Thoracic aorta (tissue), 2 donors: ENCODE measurements at places on chromosomes 12 and 14. TPM values are rescaled to one million over a fixed set of nuclear protein-coding genes. Genes with fewer than 3 reads are reported as not detected.
A peak's percentile ranks its signal among the peaks of the same experiment; 100 is the strongest.

GRCh38 chr12:52630008-52630500 lies 11.7 kb upstream of the KRT73 start:
- H3K27me3 ChIP-seq: no peaks in the 10 kb centered on the region
- no peak for DNase-seq
- no peaks in the 10 kb centered on the region for H3K36me3 ChIP-seq
- H3K4me1 ChIP-seq: no peaks in the 10 kb centered on the region
- H3K27ac ChIP-seq: no peak overlapping the region

DNA sequence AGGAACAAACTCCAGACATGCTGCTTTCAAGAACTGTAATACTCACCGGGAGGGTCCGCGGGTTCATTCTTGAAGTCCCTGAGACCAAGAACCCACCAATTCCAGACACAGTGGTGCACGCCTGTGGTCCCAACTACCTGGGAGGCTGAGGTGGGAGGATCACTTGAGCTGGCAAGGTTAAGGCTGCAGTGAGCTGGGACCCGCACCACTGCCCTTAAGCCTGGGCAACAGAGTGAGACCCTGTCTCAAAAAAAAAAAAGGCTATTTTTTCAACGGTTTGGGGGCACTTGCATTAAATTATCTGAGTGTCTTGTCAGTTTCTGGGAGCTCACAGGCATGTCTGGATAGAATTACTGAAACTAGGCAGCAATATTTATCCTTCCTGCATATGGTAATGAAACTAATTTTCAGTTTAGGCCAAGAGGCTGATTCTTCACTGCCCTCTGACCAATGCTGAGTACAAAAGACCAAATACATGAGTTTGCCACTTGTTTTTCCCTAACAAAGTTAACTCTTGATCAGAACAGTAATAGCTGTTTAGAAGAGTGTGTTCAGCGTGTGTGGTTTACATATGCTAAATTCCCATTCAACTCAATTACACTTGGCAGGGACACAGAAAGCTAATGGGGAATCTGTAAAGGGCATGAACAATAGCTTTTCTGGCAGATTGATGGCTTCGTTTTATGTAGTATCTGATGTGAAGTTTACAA lies 65.8 kb upstream of the RASSF3 start:
- DNase-seq: no peak
- H3K27me3 ChIP-seq: no peaks in the 10 kb centered on the region
- H3K4me3 ChIP-seq: no peak overlapping the region
- H3K27ac ChIP-seq: no peak overlapping the region

- H3K27ac ChIP-seq: no peak overlapping the region
- H3K4me3 ChIP-seq: no peak overlapping the region
- H3K4me1 ChIP-seq: no peaks in the 10 kb centered on the region
- no peaks in the 10 kb centered on the region for H3K36me3 ChIP-seq
- no peaks in the 10 kb centered on the region for H3K27me3 ChIP-seq
These were observed 881 bp downstream of the HSD17B6 start for GRCh38 chr12:56763753-56764657.

DNA sequence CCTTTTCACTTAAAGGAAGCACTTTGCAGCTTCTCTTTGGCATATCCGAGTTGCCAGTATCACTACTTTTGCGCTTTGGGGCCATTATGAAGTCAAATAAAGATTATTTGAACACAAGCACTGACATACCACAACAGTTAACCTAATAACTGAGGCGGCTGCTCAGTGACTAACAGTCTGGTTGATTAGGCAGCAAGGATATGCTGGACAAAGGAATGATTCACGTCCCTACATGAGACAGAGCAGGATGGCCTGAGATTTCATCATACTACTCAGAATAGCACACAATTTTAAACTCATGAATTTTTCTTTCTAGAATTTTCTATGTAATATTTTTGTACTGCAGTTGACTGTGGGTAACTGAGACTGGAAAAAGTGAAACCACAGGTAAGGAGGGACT lies 56.9 kb upstream of the E2F7 start:
- DNase-seq: no peak
- no peaks in the 10 kb centered on the region for H3K36me3 ChIP-seq
- no peak overlapping the region for H3K4me3 ChIP-seq
- no peaks in the 10 kb centered on the region for H3K27me3 ChIP-seq
- no peak overlapping the region for H3K27ac ChIP-seq
- H3K4me1 ChIP-seq: no peaks in the 10 kb centered on the region

GRCh38 chr12:62730649-62731048 lies 204.3 kb downstream of the PPM1H start:
- peak overlapping the region; percentile 51 for H3K4me3 ChIP-seq
- peaks cover 21% of the 10 kb centered on the region for H3K4me1 ChIP-seq
- no peak for DNase-seq
- H3K27me3 ChIP-seq: no peaks in the 10 kb centered on the region

Gene GOLT1B
- total RNA-seq: 26.7 TPM

DNA sequence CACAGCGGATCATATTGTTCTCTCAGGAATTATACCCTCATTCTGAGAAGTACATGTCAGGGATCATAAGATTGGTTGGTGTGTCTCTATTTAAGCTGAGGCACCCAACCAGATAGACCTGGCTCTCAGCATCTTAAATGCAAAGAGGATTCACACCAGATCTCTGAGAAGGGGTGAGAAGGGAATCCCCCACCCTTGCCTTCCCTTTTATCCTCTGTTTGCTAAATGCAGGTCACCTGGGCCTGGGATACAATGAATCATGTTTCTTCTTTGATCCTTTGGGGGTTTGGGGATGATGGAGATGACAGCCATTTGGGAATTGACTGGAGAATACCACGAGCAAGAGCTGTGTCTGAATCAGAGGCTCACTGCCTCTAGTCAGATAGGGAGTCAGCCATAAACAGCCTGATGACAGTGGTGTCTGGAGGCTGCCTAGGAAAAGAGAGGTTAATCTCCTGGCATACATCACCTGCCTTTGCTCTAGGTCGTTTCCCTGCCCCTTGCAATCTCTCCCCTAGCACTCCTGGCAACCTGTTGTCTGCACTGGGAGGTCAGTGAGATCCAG lies 11.2 kb upstream of the PDE1B start:
- H3K27ac ChIP-seq: no peak overlapping the region
- H3K4me3 ChIP-seq: no peak overlapping the region
- DNase-seq: no peak
- H3K36me3 ChIP-seq: no peaks in the 10 kb centered on the region

Gene OVCH1
- 0.78 TPM for total RNA-seq

GRCh38 chr12:50387487-50387886 lies 8.9 kb downstream of the FAM186A start:
- H3K36me3 ChIP-seq: no peaks in the 10 kb centered on the region
- no peak for DNase-seq

Gene PPFIA2
- 51.1 TPM for total RNA-seq

DNA sequence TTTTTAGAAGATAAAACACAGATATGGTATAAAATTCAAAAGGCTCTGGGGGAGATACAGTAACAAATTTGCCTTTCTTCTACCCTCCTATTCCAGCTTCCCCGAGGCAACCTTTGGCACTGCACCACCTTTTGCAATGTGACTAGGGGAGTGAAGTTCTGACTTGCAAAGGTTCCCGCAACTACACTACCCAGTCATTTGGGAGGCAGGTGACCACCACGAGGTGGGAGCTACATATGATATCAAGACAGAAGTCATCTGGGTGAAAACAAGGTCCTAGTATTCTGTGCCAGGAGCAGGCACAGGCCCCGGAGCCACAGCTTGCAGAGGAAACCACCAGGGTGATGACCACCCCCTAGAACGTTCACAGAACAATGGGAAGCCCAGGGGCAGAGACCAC lies 141.5 kb downstream of the TTC7B start:
- H3K36me3 ChIP-seq: no peaks in the 10 kb centered on the region
- no peaks in the 10 kb centered on the region for H3K27me3 ChIP-seq
- peak overlapping the region; percentile 84 for H3K27ac ChIP-seq
- DNase-seq: no peak

DNA sequence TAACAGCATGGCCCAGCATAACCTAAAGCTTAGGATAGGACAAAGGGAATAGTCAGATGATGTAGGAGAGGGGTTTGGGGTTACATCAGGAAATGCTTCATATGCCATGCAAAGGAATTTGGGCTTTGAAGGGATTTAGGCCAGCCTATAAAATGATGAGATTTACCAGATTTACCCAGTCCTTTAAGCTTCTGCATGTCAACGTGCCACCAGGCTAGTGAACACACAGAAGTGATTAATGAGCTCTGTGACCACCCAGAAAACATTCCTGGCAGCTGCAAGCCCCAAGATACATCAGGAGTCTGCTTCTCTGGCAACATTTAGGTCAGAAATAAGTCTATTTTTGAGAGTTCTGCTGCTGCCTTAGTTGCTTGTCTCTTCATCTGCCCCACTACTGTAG lies 118.3 kb downstream of the LRIG3 start:
- H3K4me1 ChIP-seq: no peaks in the 10 kb centered on the region
- no peaks in the 10 kb centered on the region for H3K36me3 ChIP-seq
- H3K27me3 ChIP-seq: no peaks in the 10 kb centered on the region
- DNase-seq: no peak

GRCh38 chr12:120283318-120283717 lies 8.4 kb downstream of the RNU4-2 start:
- DNase-seq: no peak
- no peak overlapping the region for H3K4me3 ChIP-seq
- H3K27me3 ChIP-seq: no peaks in the 10 kb centered on the region
- H3K27ac ChIP-seq: no peak overlapping the region
- H3K4me1 ChIP-seq: no peaks in the 10 kb centered on the region

Gene RTL1
- total RNA-seq: not detected

DNA sequence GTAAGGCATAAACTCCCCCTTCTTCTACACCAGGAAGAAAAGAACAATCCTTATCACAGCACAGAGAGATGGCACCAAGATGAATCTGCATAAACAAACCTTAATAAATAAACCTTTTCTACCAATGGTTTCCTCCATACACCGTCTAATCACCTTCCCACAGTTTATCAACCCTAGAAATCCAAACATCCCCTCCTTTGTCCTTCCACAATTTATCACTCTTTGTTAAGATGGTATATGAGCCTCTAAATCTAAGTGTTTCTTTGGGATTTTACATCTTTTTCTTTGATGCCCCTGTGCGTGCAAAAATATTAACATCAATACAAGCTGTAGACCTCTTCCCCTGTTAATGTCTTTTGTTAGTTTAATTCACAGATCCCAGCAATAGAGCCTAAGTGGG lies 12.5 kb downstream of the DICER1 start:
- H3K36me3 ChIP-seq: no peaks in the 10 kb centered on the region
- H3K27me3 ChIP-seq: no peaks in the 10 kb centered on the region
- H3K27ac ChIP-seq: no peak overlapping the region
- no peak overlapping the region for H3K4me3 ChIP-seq

DNA sequence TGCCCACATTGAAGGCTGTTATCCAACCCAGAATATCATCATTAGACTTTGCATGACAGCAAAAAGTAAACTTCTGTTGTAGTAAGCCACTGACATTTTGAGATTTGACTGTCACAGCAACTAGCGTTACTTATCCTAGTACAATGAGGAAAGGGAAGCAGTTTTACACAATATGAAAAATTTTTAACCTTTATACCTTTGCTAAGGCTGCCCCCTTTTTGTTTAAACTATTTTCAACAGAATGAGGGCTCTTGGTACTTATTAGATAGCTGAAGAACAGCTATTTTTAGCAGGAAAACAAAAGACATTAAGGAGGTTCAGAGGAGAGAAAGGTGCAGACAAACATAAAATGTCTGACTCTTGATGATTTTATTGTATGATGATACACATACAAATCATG lies 23.4 kb upstream of the TMX1 start:
- H3K4me1 ChIP-seq: no peaks in the 10 kb centered on the region
- DNase-seq: no peak
- no peaks in the 10 kb centered on the region for H3K36me3 ChIP-seq
- H3K27me3 ChIP-seq: no peaks in the 10 kb centered on the region
- H3K4me3 ChIP-seq: no peak overlapping the region

Gene ABCC9
- 19.6 TPM for total RNA-seq

Gene AVPR1A
- total RNA-seq: 4.3 TPM

- no peaks in the 10 kb centered on the region for H3K27me3 ChIP-seq
- H3K4me3 ChIP-seq: peak overlapping the region; percentile 15
- H3K36me3 ChIP-seq: no peaks in the 10 kb centered on the region
- H3K4me1 ChIP-seq: peaks cover 8% of the 10 kb centered on the region
These were observed 366.0 kb upstream of the RGS6 start for GRCh38 chr14:71566276-71566675.

Gene AMDHD1
- total RNA-seq: 6.8 TPM

Gene P2RX7
- total RNA-seq: 3.2 TPM

Gene RD3L
- not detected for total RNA-seq

Gene PLEK2
- 5.9 TPM for total RNA-seq

DNA sequence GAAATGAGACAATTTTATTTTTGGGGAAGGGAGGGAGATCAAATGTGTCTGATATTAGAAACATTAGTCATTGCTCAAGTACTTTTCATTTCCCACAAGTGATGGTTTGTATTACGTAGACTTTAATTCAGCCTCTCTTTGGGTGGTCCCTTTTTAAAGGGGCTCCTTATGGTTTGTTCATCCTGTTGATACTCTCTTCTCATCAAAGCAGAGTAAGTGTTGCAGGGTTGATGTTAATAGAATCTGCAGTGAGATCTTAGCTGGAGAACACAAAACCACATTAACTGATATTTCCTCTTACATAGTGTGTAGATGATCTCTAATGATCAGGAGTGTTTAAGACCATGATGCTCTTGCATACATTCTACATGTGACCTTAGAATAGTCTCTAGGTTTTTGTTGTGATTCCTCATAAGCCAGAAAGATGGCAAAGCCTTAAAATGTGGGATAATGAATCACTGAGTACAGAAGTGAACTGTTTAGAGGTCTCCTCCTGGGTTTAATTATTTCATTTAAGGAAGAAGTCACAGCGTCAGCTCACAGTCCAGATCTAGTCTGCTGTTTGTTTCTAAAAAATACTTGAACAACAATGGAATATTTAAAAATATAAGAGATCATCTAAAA lies 87.4 kb upstream of the PTPRR start:
- no peak overlapping the region for H3K27ac ChIP-seq
- no peaks in the 10 kb centered on the region for H3K36me3 ChIP-seq
- peaks cover 9% of the 10 kb centered on the region for H3K4me1 ChIP-seq
- DNase-seq: no peak
- H3K4me3 ChIP-seq: no peak overlapping the region

- H3K27ac ChIP-seq: peak overlapping the region; percentile 52
- peak; percentile 31 for DNase-seq
- H3K4me1 ChIP-seq: peaks cover 80% of the 10 kb centered on the region
- no peaks in the 10 kb centered on the region for H3K36me3 ChIP-seq
- peak overlapping the region; percentile 0 for H3K4me3 ChIP-seq
These were observed 124.0 kb downstream of the PDE3A start for GRCh38 chr12:20492251-20492760.

DNA sequence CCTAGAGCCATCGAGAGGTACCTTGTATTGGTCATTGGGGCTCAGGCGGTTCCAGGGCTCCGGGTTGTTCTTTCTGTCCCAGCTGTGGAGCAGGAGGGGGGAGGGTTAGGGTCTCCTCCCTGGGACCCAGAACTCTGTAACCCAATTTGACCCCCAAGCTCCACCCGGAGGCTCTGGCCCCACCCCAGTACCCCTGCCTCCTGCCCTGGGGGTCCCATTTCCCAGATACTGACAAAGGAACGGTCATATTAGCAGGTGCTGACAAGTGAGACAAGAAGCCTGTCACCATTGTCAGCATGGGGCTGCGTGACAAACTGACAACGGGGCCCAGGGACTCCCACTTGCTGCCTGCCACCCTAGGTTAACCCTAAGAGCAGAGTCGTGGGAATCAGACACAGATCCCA lies 6.2 kb downstream of the SHMT2 start:
- H3K4me1 ChIP-seq: peaks cover 16% of the 10 kb centered on the region
- H3K27ac ChIP-seq: peak overlapping the region; percentile 67
- no peak for DNase-seq

Gene OLR1
- total RNA-seq: 2.8 TPM

Gene CAPZA3
- not detected for total RNA-seq

GRCh38 chr14:66105815-66106214 lies 380.4 kb upstream of the CCDC196 start:
- no peaks in the 10 kb centered on the region for H3K4me1 ChIP-seq
- no peak overlapping the region for H3K4me3 ChIP-seq
- no peaks in the 10 kb centered on the region for H3K27me3 ChIP-seq
- no peaks in the 10 kb centered on the region for H3K36me3 ChIP-seq
- H3K27ac ChIP-seq: no peak overlapping the region
